ENCODE measurements at places on chromosomes 5 and 9.

- no peak for DNase-seq
Observed at GRCh38 chr5:125612181-125612721, 811.0 kb upstream of the GRAMD2B start.

- no peak for DNase-seq
Observed at GRCh38 chr5:159907689-159908590, 8.3 kb upstream of the ADRA1B start.

- DNase-seq = no peak
Observed at GRCh38 chr5:81909677-81910076, 62.1 kb upstream of the ATG10 start.

- DNase-seq = no peak
Observed at GRCh38 chr9:69502671-69503301, 169.4 kb downstream of the APBA1 start.

DNA sequence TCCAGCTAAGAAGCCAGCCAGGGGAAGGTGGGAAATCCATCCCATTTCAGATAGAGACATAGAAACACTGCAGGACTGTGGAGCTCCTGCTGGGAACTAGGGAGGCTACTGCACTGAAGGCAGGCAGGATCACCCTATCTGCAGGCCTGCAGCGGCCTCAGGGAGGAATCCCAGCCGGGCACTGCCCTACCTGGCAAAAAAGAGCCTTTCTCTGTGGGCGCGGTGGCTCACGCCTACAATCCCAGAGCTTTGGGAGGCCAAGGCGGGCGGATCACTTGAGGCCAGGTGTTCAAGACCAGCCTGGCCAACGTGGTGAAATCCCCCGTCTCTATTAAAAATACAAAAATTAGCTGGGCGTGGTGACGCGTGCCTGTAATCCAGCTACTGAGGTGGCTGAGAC is 71.4 kb upstream of the PHYKPL start:
- no peak for DNase-seq

Measured in stimulated activated CD4-positive, alpha-beta T cell treated with anti-CD3 and anti-CD28 coated beads, Interleukin-12 subunit alpha, Interleukin-12 subunit beta, amount 100 ng/mL, for 24 hours (primary cell).